Omental fat pad (tissue), 4 donors: ENCODE measurements at places on chromosomes 12 and 14. TPM values are rescaled to one million over a fixed set of nuclear protein-coding genes. Genes with fewer than 3 reads are reported as not detected.

GLT1D1 gene
- 0.82 TPM for total RNA-seq

SLC10A1 gene
- total RNA-seq = not detected

PCNX1 gene
- 82.7 TPM for total RNA-seq

FAM186B gene
- total RNA-seq = 0.25 TPM

PPP2R5C gene
- total RNA-seq = 73.7 TPM

SPIC gene
- total RNA-seq = not detected

CMKLR1 gene
- total RNA-seq = 21.0 TPM

TDRD9 gene
- 0.72 TPM for total RNA-seq

KRT74 gene
- not detected for total RNA-seq

EIF2S3B gene
- not detected for total RNA-seq

- peak; percentile 16 for DNase-seq
Observed at GRCh38 chr12:131103669-131104462, 150.2 kb downstream of the ADGRD1 start.

DNA sequence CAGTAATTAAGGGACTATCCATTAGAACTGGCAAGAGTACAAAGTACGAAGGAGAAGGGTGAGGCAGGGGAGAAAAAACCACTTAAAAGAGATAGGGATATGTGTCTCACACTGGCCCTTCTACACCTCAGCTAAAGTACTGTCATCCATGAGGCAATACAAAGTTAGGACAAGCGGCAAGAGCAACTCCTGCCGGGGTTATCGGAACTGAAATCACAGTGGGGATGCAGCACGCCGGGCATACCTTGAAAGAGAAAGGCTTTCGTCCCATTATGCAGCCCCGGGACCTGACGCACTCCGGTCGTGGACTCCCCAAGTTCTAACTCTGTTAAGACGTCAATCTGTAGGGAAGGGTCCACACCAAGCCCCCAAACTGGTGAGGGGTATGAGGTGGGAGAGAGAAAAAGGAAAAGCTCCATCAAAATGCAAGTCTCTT lies 1.1 kb downstream of the NELL2 start:
- DNase-seq = no peak

GRCh38 chr12:12918781-12919389 lies 27.5 kb downstream of the GPRC5A start:
- DNase-seq = no peak

- no peak for DNase-seq
Observed at GRCh38 chr12:65534238-65534841, 255.9 kb downstream of the MSRB3 start.

- DNase-seq = no peak
Observed at GRCh38 chr12:46522071-46522470, 149.5 kb upstream of the SLC38A2 start.

DNA sequence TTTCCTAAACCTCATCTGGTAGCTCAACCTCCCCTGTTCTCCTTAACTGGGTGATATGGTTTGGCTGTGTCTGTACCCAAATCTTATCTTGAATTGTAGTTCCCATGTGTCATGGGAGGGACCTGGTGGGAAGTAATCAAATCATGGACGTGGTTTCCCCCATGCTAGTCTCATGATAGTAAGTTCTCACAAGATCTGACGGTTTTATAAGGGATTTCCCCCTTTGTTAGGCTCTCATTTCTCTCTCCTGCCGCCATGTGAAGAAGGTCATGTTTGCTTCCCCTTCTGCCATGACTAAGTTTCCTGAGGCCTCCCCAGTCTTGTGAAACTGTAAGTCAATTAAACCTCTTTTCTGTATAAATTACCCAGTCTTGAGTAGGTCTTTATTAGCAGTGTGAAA lies 19.5 kb downstream of the COX16 start:
- no peak for DNase-seq

DNA sequence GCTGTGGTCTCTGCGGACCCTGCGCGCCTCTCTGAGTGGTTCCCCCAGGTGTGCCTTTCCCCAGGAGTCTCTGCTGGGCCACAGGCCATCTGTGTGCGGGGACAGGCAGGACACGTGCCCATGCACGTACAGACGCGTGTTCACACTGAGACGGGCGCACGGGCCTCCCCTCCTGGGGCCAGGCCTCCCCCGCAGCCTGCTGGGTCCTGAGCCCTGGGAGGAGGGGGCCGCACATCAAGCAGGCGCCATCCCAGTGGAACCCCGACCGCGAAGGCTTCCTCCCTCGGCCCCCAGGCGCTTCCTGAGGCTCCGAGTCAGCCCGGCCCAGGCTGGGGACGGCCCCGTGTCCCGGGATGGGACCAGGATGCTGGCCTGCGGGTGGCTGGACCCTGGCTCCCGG lies 39.7 kb downstream of the LRCOL1 start:
- no peak for DNase-seq

- DNase-seq = peak; percentile 90
Observed at GRCh38 chr14:52313903-52314594, at the start of gene PTGER2. TSS of gene PTGER2 (plus strand) at chr14:52314312. CDS start at chr14:52314549, 237 bp downstream.

- DNase-seq = no peak
Observed at GRCh38 chr12:64825143-64826021, 935 bp downstream of the TBC1D30 start.

DNA sequence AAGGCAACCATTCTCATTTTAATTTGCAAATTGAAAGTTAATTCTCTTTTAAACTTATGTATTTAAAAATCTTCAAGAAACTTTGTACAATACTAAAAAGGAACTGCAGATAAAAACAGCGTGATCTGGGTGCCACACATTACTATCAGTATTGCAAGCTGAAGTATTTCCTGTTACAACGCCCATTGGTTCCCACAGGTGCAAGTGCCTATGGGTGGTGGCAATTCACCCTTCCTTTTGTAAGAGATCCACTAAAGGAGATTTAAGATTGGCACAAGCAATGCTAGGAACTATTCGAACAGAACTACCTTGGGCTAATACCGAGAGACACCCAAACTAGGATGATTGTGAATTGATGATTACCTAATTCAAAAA lies 13.2 kb downstream of the TAOK3 start:
- no peak for DNase-seq

DNA sequence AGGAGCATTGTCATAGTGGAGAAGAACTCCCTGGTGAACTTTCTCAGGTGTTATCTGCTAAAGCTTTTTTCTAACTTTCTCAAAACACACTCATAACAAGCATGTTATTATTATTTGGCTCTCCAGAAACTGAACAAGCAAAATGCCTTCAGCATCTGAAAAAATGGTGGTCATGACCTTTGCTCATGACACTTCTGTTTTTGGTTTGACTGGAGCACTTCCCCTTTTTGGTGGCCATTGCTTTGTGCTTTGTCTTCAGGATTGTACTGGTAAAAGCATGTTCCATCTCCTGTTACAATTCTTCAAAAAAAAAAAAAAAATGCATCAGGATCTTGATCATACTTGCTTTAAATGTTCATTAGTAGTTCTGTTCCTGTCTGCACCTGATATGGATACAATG lies 1241.6 kb upstream of the USP15 start:
- no peak for DNase-seq

- no peak for DNase-seq
Observed at GRCh38 chr14:102948698-102949061, 26.2 kb downstream of the AMN start.

DNA sequence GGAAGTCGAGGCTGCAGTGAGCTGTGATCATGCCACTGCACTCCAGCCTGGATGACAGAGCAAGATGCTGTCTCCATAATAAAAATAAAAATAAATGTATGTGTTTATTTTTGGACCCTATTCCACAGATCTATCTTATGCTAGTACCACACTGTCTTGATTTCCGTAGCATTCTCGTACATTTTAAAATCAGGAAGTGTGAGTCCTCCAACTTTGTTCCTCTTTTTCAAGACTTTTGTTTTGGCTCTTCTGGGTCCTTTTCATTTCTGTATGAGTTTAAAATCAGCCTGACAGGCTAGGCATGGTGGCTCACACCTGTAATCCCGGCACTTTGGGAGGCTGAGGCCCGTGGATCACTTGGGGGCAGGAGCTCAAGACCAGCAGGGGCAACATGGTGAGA lies 25.8 kb downstream of the DAO start:
- DNase-seq = no peak

DNA sequence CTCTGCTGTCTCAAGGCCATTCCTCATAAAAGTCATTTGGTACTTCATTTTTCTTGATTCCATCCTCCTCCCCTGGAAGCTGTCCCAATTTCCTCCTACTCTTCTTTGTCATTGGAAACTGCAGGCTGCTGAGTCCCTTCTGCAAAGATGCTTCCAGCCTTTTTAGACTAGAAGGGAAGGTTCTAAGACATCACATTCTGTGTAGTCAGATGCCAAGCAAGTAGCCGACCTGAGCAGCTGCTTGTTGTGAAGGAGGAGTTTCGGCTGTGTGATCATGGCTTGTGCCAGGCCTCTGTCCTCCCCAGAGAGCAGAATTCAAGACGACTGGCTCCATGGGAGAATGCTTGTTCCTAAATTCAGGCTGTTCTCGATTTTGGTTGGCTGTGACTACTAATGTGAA lies 8.7 kb downstream of the RFC5 start:
- DNase-seq = no peak

DNA sequence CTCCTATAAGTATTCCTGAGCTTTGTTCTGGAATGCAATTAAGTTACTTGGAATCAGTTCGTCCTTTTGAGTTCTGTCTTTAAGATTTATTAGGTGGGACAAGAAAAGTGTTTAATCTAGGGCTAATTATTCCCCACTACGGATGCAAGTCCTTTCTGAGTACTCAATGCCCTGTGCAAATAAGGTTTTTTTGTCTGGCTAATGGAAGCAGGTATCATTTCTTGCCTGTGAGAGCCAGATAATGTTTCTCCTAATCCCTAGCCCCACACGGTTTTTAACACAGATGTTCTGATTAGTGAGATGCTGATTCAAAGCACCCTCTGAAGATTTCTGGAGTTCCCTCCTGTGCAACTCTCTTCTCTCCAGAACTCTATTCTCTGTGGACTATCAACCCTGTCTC lies 296.6 kb upstream of the PRICKLE1 start:
- DNase-seq = no peak

DNA sequence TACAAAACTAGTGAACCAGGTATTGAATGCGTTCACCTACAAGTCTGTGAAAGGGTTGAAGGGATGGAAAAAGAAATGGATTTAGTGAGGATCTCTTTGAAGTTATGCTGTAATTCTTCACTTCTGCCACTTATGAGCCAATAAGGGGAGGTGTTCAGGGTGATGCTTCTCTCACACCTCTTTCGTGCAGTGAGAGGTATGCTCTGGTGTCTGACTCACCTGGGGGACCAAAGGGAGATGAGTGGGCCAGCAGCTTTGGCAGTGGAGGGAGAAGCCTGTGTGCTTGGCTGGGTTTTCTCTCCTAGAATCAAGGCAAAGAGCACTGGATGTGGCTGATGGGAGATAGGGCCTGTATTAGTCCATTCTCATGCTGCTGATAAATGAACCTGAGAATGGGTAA lies 45.4 kb downstream of the E2F7 start:
- no peak for DNase-seq

DNA sequence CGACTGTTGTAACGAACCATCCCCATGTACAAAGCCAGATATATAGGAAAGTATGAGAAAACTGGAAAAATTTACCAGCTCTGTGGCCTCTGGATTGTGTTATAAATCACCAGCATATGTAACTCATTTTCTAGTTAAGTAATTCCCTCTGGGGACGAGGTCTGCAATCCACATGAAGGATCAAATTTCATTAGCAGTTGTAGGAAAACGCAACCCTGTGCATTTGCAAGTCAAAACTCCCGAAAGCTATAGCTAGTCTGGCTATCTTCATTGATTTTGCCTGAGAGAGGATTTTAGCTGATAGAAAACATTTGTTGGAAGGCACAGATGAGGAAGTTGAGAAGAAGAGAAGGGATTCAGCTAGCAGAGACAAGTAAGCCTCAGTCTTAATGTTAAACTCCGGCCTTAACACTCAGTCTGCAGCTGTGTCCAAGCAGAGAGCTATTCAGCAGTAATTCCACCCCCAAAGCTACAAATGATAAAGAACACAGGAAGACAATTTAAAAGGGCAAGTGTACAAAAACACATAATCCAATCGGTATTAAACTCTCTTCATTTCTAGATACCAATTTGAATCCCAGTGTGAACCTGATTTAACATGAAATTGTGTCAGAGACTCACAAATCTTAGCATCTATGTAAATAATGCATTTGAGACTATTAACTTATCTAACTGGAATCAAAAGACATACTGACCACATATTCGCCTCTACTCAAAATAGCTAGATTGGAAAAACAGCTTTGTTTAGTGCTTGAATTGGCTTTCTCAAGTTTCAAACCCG lies 54.2 kb upstream of the CERS5 start:
- no peak for DNase-seq

- DNase-seq = no peak
Observed at GRCh38 chr12:71756054-71756690, 1.5 kb downstream of the RAB21 start.

GRCh38 chr12:50039151-50039835 lies 14.0 kb upstream of the RACGAP1 start:
- peak; percentile 99 for DNase-seq

- no peak for DNase-seq
Observed at GRCh38 chr14:50000380-50001150, 107.7 kb downstream of the ARF6 start.
